Cardiac muscle cell (in vitro differentiated cells and primary cell): ENCODE measurements at places on chromosomes 4 and X. TPM values are rescaled to one million over a fixed set of nuclear protein-coding genes. Genes with fewer than 3 reads are reported as not detected.
A peak's percentile ranks its signal among the peaks of the same experiment; 100 is the strongest.

VCX2 gene
- not detected in 2 replicates for total RNA-seq

GRCh38 chrX:134692233-134692632, 34.0 kb upstream of the PLAC1 start:
- H3K27me3 ChIP-seq: no peaks in the 10 kb centered on the region
- no peak overlapping the region for H3K27ac ChIP-seq
- H3K4me1 ChIP-seq: no peaks in the 10 kb centered on the region
- H3K36me3 ChIP-seq: no peaks in the 10 kb centered on the region
- H3K4me3 ChIP-seq: no peak overlapping the region

SCD5 gene
- 4.7 and 7.4 TPM in 2 replicates for total RNA-seq

- no peaks in the 10 kb centered on the region for H3K27me3 ChIP-seq
- DNase-seq: peak; percentile 80
- no peak overlapping the region for H3K4me3 ChIP-seq
- peaks cover 17% of the 10 kb centered on the region for H3K4me1 ChIP-seq
- no peaks in the 10 kb centered on the region for H3K36me3 ChIP-seq
Measured at GRCh38 chr4:182555997-182556418, 312.8 kb downstream of the TENM3 start.
